Sigmoid colon (tissue), 7 donors: ENCODE measurements at places on chromosomes 1 and 21. TPM values are rescaled to one million over a fixed set of nuclear protein-coding genes. Genes with fewer than 3 reads are reported as not detected.

DNA sequence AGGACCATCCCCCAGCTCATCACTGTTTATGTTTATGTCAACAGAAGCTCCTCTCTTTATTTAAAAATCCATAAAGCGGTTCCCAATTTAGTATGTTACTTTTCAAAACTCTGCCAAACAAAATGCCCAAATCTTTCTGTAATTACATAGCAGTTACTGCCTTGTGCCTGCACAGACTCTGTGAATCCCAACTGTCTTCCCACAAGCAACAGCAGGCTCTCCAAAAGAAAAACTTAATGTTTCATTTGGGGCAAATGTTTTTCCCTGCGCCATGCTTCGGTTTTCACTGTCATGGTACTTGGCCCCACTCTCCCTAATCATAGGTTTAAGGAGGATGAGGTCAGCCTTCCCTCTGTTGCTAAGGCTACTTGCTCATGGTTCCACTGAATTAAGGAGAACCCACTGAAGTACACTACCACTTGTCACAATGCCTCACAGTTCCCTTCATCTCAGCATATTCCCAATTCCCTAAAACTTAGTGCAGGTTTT is 4.6 kb downstream of the COLGALT2 start:
- DNase-seq = no peak

DNA sequence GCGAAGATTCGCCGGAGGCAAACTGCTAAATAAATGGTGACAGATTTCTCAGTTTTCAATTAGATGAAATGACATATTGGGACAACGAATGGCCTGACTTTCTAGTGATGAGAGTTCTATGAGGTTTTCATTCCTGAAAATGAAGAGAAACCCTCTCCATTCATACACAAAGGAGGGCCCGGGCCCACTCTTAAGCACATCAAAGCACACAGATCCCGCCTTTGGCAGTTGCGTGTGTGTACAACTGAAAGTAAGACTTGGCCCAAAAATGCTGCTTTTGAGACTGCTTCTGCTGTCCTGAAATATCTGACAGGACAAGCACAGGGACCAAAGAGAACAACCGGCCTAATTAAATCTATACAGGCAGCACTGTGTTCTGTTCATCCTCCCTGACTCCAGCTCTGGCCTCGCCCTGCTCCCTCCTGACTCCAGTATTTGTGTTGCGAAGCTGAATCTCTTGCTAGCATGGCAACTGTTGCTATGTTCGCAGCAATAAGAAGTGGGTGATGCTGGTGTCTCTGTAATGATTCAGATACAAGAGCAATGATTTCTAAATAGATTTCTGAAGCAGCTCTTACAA is 7.4 kb downstream of the LRRC53 start:
- no peak for DNase-seq

- no peak for DNase-seq
Measured at GRCh38 chr1:69662321-69662720, 94.6 kb downstream of the LRRC7 start.

The S100A11 gene
- 156 TPM for total RNA-seq

The YOD1 gene
- total RNA-seq = 5.2 TPM

The RYR2 gene
- 22.4 TPM for total RNA-seq

The PEX11B gene
- total RNA-seq = 20.5 TPM

DNA sequence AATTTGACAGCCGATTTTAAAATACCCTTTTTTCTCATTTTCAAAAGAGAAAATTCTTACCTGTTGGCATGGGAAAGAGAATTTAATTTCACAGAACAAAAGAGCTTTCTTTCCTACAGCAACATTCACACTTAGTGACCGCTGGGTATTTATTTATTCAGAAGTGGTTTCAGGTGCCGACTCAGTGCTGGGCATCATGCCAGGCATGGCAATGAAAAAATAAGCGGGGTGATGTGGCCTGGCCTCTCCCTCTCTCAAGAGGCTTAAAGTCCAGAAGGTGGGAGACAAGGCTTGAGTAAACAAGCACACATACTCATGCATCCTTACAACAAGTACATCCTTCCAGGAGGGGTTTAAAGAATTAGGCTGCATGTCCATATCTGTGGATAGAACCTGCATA is 4.1 kb upstream of the PCP4 start:
- DNase-seq = no peak

The UMODL1 gene
- not detected for total RNA-seq

DNA sequence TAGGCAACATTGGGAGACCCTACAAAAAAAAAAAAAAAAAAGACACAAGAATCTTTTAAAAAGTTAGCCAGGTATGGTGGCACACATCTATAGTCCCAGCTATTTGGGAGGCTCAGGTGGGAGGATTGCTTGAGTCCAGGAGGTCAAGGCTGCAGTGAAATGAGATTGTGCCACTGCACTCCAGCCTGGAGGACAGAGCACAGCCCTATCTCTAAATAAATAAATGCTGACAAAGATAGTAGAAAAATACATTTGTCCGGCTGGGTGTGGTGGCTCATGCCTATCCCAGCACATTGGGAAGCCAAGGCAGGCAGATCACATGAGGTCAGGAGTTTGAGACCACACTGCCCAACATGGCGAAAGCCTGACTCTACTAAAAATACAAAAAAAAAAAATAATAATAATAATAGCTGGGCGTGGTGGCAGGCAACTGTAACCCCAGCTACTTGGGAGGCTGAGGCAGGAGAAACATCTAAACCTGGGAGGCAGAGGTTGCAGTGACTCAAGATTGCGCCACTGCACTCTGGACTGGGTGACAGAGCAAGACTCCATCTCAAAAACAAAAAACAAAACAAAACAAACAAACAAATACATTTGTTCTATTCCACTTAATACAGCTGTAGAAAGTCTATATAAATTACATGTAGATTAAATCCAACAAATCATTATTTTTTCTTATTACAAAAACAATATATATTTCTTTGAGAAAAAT is 48.5 kb downstream of the PHACTR4 start:
- DNase-seq = no peak
